Right atrium auricular region (tissue), 2 donors: ENCODE measurements at places on chromosomes 6 and 20.

DNA sequence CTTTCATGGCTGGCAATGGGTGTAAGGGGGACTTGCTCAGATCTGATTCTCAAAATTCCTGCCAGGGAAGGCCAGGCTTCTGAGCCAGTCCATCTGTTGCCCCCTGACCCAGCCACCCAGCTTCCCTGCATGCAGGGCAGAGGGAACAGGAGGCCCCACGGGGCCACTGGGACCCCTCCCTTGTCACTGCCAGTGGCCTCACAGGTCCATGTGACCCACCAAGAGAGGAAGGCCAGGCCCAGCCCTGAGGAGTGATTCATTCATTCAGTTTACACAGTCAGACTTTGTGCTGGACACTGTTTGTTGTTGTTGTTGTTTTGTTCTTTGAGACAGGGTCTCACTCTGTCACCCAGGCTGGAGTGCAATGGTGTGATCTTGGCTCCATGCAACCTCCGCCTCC, 39.5 kb downstream of the UBE2V1 start:
- H3K4me3 ChIP-seq: no peak overlapping the region
- H3K4me1 ChIP-seq: no peaks in the 10 kb centered on the region
- no peaks in the 10 kb centered on the region for H3K27me3 ChIP-seq
- H3K36me3 ChIP-seq: no peaks in the 10 kb centered on the region

GRCh38 chr6:45448417-45449389, 71.0 kb upstream of the SUPT3H start:
- H3K27ac ChIP-seq: no peak overlapping the region
- H3K4me1 ChIP-seq: no peaks in the 10 kb centered on the region
- H3K36me3 ChIP-seq: no peaks in the 10 kb centered on the region
- no peak for DNase-seq
- H3K4me3 ChIP-seq: no peak overlapping the region

DNA sequence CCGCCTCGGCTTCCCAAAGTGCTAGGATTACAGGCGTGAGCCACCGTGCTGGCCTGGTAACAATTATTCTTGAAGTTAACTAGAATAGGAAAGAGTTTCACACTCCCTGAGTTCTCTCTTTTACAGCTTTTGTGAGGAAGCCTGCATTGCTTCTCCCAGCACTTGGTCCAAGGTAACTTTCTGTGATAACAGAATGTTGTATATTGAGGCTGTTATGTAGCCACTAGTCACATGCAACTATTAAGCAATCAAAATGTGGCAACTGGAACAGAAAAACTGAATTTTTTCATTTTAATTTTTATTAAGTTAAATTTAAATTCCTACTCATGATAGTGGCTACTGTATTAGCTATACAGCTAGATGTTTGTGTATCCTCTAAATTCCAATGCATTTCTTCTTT, 2.5 kb downstream of the TRIM38 start:
- H3K4me1 ChIP-seq: no peaks in the 10 kb centered on the region
- no peak overlapping the region for H3K4me3 ChIP-seq
- H3K27me3 ChIP-seq: no peaks in the 10 kb centered on the region
- H3K36me3 ChIP-seq: peaks cover 25% of the 10 kb centered on the region

GRCh38 chr6:36487698-36488097, 44.9 kb downstream of the KCTD20 start:
- H3K27ac ChIP-seq: no peak overlapping the region
- no peak overlapping the region for H3K4me3 ChIP-seq
- no peak for DNase-seq

- DNase-seq: no peak
- H3K27ac ChIP-seq: no peak overlapping the region
- no peaks in the 10 kb centered on the region for H3K4me1 ChIP-seq
- no peaks in the 10 kb centered on the region for H3K36me3 ChIP-seq
These were observed 880.4 kb downstream of the HACE1 start for GRCh38 chr6:103979308-103979707.

DNA sequence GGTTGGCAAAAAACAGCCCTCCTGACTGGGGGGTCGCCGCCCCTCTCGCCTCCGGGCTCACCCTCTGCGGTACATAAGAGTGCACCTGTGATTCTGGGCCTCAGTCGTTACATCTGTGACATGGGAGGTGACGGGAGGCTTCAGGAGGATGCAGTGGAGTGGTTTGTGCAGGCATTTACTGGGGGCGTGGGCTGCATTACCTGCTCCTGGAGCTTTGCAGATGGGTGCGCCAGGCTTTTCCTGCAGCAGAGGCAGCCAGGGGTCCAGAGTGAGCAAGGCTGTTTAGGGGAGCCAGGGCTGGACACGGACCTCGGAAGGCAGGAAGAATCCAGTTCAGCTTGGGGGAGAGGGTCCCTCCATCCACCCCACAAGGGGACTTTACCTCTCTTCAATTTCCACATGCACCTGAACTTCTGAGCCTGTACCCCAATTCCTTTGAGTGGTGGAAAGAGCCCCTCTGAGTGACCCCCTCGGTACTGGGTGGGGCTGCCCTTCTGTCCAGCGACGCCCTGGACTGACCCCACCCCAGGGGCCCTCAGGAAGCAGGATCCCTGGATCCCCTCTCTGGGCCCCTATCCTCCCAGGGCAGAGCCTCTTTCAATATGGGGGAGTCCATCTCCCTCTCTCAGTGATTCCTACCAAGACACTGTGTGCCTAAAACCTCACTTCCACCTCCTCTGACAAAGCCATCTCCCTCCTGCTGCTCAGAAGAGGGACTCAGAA, 134.0 kb downstream of the TAF4 start:
- no peaks in the 10 kb centered on the region for H3K36me3 ChIP-seq
- no peaks in the 10 kb centered on the region for H3K27me3 ChIP-seq
- H3K4me3 ChIP-seq: no peak overlapping the region
- no peak for DNase-seq

- no peak overlapping the region for H3K4me3 ChIP-seq
- H3K36me3 ChIP-seq: no peaks in the 10 kb centered on the region
- DNase-seq: no peak
These were observed 95.4 kb upstream of the TENT5A start for GRCh38 chr6:81847866-81848265.

DNA sequence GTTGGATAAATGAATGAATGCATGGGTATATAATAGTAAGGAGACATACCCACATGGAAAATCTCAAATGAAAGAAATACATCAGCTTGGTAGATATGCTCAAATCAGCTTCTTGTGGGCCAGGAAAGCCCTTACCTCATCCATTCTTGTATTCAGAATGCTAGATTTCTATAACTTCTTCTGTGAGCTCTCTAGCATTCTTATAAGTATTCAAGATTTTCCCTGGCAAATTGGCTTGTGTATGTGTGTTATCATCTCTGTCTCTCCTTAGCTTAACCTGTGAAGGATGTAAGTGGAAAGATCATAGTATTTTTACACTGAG, 100.8 kb downstream of the OR2B2 start:
- H3K27me3 ChIP-seq: no peaks in the 10 kb centered on the region
- no peak overlapping the region for H3K4me3 ChIP-seq
- no peak overlapping the region for H3K27ac ChIP-seq
- no peaks in the 10 kb centered on the region for H3K36me3 ChIP-seq
- peaks cover 6% of the 10 kb centered on the region for H3K4me1 ChIP-seq

DNA sequence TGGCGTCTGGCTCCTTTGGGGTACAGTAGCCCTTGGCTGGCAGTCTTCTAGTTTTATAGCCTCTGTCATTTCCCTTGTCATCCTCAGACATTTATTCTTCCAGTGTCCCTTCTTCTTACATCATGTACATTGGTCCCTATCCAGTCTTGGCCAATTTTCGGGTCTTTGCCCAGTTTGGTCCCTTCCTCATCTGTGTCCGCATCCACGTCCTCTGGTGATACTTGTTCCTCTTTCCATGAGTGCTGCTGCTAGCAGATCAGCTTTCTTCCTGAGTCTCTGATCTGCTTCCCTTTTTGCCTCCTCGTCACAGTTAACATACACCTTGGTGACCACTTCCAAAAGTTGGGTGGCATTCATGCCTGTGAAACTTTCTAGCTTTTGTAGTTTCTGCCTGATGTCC, 86.2 kb upstream of the GPR6 start:
- H3K27ac ChIP-seq: no peak overlapping the region
- no peak overlapping the region for H3K4me3 ChIP-seq
- H3K27me3 ChIP-seq: no peaks in the 10 kb centered on the region
- DNase-seq: no peak
- H3K36me3 ChIP-seq: no peaks in the 10 kb centered on the region

GRCh38 chr6:64230530-64230929, 594.9 kb downstream of the PHF3 start:
- no peaks in the 10 kb centered on the region for H3K36me3 ChIP-seq
- no peak overlapping the region for H3K27ac ChIP-seq
- no peaks in the 10 kb centered on the region for H3K4me1 ChIP-seq
- no peak for DNase-seq

DNA sequence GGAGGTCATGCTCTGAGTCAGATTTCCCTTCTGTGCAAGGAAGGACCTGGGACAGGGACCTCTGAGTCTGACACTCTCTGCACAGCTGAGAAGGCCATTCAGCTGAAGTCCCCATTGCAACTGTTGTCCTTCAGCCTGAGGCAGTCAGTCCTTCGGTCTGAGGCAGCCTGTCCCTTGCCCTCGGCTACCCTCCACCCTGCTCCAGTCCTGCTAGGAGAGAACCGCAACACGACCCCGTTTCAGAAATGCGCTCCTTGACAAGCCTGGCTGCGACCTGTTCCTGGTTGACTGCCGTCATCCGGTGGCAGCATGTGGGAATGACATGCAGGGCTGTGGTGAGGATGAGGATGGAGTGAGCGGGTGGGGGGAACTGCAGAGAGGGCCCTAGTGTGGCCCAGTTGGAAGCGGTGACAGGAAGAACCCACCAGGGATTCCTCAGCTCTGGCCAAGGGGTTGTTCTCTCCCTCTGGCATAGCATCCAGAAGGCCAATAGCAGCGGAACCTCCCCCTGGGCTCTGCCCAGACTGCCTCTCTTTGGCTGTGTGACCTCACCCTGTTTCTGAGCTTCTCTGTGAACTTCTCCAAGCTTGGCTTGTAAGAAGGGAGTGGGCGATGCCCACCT, 40.3 kb upstream of the ANGPT4 start:
- DNase-seq: peak; percentile 74
- H3K4me1 ChIP-seq: no peaks in the 10 kb centered on the region
- H3K4me3 ChIP-seq: no peak overlapping the region
- H3K27me3 ChIP-seq: peaks cover 3% of the 10 kb centered on the region
- H3K27ac ChIP-seq: no peak overlapping the region

GRCh38 chr6:97674802-97675201, 391.8 kb upstream of the MMS22L start:
- no peaks in the 10 kb centered on the region for H3K27me3 ChIP-seq
- H3K4me1 ChIP-seq: no peaks in the 10 kb centered on the region
- H3K27ac ChIP-seq: no peak overlapping the region
- no peak overlapping the region for H3K4me3 ChIP-seq
- DNase-seq: no peak

GRCh38 chr6:63391203-63391970, 71.6 kb upstream of the LGSN start:
- H3K4me1 ChIP-seq: no peaks in the 10 kb centered on the region
- no peak overlapping the region for H3K27ac ChIP-seq
- H3K27me3 ChIP-seq: no peaks in the 10 kb centered on the region

DNA sequence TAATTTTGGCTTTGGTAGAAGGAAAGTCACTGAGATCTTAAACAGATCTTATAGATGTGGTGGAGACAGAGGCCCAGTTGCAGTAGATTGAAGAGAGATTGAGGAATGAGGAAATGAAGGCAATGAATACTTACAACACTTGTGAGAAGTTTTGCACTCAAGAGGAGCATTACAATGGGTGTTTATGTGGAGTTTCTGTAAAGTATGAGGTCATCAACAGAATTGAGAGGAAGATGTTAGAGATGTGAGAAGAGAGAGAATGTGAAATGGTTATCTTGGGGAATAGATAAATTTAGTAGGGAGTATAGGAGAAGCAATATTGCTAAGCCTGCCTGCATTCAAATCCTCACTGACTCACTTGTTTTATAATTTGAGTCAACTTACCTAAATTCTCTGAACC, 83.4 kb downstream of the GFRAL start:
- no peak overlapping the region for H3K4me3 ChIP-seq
- H3K27me3 ChIP-seq: no peaks in the 10 kb centered on the region
- no peak for DNase-seq
- no peak overlapping the region for H3K27ac ChIP-seq
- no peaks in the 10 kb centered on the region for H3K4me1 ChIP-seq
- H3K36me3 ChIP-seq: no peaks in the 10 kb centered on the region

DNA sequence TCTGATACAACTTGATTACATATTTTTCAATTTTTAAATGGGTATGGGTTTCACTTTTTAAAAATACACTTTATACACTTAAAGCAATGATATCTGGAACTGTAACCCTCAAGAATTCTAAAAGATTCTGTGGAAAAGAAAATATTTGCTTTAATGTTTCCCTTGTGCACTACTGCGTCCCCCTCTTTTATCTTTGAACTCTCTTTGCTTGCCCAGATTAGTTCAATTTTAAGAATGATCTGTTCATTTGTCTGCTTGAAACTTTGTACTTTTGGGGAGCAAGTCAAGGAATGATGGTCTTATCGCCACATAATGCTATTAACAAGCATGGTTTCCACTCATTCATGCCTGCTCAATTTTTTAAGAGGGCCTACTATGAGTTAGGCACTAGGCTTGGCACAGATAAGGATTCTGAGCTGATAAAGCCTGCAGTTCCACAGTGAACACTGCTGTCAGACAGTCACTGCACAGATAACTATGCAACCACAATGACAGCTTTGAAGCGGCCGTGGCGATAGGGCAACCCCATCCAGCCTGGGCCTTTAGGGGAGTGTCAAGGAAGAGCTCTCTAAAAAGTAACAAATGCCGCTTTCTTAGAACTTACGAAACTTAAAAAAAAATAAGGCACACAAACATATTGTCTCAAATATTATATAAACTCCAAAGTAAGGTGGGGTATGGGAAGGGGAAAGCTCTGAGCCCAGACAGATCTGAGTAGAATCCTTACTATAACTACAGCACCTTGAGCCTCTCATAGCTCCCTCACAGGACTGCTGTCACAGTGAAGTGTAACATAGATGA, 29.7 kb downstream of the FYN start:
- no peak overlapping the region for H3K4me3 ChIP-seq
- peaks cover 86% of the 10 kb centered on the region for H3K4me1 ChIP-seq
- DNase-seq: no peak
- H3K36me3 ChIP-seq: no peaks in the 10 kb centered on the region

DNA sequence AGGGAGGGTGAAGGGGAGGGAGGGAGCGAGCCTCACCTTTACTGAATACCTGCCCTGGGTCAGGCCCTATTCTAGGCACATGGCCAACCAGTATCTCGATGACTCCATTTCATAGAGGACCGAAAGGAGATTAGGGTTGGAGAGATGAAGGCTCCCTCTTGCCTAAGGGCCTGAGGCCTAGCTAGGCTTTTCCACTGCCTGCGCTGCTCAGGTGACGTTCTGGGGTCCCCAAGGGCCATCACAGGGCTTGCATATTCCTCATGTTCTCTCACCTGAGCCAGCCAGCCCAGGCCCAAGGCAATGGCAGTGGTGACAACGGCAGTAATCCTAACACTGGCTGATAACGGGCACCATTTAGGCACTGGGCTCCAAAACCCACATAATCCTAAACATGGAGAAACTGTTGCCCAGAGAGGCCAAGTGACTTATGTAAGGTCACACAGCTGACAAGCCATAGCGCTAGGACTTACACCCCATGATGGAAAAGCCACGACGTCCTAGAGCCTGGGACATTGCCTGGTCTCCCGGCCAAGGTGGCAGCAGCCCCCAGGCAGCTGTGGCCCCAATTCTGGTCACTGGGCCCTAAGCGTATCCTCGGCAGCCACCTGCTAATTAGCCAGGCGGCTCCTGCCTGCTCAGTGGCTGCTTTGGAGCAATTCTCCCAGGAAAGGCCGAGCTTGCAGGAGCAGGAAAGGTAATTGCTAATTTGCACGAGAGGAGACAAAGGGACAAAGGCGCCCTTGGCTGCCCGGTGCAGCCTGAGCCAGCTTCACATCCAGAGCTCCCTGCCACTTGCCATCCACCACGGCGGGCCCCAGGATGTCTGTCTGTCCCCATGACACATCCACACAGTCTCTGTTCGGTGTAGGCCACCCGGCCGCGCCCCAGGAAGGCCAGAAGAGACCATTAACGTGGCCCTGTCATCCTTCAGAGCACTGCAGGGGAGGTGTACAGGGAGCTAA, 21.5 kb downstream of the NOL4L start:
- H3K27me3 ChIP-seq: no peaks in the 10 kb centered on the region
- no peak for DNase-seq
- no peaks in the 10 kb centered on the region for H3K4me1 ChIP-seq
- no peak overlapping the region for H3K27ac ChIP-seq
